Bronchial epithelial cell (primary cell): ENCODE measurements at places on chromosomes 3 and 15.

- peak; percentile 54 for DNase-seq
Measured at GRCh38 chr3:189490749-189491148, 140.4 kb upstream of the TP63 start.

DNA sequence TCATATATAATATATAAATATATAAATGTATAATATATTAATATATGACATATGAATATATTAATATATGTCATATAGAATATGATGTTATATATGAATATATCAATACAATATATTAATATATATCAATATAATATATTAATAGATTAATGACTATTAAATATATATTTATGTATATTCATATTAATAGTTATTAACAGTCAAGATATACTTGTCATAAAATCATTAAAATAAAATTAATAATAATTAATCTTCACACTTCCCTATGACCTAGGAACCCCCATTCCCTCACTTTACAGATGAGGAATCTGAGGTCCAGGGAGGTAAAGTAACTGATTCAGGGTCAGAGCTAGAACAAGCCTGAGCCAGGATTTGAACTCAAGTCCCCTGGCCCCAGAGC is 70.6 kb upstream of the SLC6A11 start:
- DNase-seq, result no peak

DNA sequence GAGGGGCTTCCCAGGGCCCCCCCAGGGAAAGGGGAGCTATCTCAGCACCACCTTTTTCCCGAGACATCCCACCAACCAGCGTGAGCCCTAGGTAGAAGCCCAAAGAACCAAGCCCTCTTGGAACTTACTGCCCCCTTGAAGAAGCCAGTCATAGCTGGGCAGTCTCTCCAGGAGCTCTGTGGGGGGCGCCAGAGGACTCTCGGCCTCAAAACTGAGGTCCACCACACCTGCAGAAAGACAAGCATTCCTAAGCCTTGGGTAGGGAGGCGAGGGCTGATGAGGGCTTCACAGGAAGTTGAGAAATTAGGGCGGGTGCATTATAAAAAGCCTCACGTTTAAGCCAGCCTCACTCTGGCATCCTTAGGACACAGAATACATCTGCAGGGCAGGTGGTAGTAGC is 9.0 kb downstream of the SSUH2 start:
- no peak for DNase-seq

DNA sequence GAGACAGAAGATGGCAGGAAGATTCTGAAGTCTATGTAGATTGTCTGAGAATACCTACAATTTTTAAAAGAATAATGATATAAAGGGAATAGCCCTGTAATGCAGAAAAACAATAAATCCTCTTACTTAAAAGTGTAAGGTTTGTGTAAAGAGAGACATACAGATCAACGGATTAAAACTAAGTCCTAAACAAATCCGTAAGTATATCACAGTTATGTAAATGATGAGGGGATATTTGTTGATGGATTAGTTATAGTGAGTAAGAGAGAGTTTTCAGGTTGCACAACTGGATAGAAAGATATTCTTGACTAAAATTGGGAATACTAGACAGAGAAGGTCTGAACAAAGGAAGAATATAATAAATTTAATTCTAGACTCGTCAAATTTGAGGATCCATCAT is 179.6 kb downstream of the TBC1D5 start:
- DNase-seq, result no peak
